ENCODE measurements at places on chromosomes 1 and 21.

DNA sequence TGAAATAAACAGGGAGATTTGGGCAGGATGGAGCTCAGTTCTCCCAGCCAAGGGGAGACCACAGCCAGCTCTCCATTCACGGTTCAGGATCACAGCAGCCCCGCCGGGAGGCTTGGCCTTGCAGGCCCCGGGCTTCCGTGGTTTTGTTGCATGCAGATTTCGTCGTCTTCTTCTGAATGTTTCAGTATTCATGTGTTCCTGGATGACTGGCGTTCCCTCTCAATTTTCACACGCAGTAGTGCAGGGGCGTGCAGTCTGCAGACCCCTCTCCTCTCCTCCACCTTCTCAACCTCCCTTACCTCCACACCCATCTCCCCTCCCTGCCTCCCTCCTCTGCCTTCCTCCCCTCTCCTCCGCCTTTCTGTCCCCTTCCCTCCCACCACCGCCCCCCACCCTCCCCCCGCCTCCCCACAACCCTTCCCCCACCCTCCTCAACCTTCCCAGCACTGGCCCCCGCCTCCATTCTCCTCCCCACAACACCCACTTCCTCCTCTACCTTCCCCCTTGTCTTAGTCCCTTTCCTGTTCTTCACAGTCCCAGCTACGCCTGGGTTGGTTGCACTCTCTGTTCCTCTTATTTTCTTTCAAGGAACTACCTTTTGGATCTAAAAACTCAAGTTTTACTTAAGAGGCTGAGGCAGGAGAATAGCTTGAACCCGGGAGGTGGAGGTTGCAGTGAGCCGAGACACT is 8.4 kb upstream of the SLC19A1 start:
- DNase-seq, result peak; percentile 47

GRCh38 chr1:19828546-19828945 is 13.5 kb upstream of the RNF186 start:
- DNase-seq, result no peak

GRCh38 chr1:43991476-43992231 is at the start of gene CCDC24:
Gene CCDC24, plus strand, starts transcription at chr1:43991599. Its CDS starts 280 bp downstream, at chr1:43991879.
- DNase-seq, result peak; percentile 83

DNA sequence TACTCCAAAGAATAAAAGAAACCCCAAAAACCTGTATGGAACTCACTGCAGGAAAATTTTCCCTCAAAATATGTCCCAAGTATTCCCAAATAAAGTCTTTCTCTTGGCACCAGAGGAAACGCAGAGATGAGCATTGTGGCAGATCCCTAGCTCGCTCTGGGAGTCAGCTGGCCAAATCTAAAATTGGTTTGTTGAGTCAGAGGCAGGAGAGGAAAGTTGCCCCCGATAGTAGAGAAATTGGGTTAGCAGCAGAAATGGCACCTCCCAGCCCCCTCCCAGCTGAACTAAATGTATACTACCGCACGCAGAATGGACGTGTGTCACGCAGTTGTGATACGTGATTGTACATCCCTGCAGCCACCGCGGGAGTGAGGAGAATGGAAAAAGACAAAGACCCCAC is 39.9 kb upstream of the TARBP1 start:
- no peak for DNase-seq

DNA sequence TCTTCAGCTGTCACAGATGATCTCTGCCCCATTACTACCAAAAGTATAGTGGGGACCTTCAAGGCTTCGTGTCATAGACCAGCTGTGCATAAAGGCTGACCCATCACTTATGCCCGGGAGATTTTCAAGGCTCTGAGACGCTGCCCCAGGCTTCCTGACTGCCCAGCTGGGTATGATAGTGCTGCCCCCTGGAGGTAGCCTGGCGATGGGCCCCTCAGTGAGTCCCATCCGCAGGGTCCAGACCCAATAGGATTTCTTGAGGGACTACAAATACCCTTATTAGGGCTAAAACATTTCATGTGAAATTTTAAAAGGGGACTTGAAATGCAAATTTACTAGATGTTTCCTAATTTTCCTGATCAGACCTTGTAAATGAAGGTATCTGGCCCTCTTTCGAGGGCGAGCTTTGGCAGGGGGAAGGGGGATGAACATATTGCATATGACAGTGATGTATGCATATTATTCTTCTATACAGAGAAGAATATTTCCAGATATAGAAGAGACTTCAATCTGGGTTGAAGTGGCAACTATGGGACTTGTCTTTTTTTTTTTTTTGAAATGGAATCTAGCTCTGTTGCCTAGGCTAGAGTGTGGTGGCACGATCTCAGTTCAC is 11.7 kb upstream of the FCMR start:
- DNase-seq, result no peak

DNA sequence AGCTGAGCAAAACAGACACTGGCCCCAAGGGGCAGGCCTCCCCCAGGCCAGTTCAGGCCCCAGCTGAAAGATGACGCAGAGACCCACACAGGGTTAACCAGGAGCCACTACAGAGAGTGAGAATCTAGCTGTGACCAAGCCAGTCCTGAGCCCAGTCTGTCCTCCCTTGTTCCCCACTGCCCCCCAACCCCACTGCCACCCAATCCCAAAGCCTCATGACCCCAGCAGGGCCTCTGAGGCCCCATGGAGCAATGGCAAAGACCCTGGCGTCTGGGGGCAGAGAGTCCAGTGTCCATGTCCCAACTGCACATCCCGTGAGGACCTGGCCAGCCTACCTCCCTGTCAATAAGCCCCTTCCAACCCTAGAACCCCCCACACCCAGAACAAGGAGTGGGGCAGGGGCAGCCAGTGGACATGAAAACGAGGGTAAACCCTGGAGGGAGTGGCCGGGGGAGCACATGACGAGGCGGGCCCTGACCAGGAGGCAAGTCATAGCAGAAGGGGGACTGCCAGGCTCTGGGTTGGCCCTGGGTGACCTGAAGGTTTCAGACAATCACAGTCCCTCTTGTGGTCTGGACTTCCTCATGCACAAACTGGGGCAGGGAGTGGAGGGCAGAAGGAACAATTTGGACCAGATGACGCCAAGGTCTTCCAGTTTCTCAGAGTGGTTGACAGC is 100.5 kb downstream of the GLIS1 start:
- DNase-seq, result no peak

DNA sequence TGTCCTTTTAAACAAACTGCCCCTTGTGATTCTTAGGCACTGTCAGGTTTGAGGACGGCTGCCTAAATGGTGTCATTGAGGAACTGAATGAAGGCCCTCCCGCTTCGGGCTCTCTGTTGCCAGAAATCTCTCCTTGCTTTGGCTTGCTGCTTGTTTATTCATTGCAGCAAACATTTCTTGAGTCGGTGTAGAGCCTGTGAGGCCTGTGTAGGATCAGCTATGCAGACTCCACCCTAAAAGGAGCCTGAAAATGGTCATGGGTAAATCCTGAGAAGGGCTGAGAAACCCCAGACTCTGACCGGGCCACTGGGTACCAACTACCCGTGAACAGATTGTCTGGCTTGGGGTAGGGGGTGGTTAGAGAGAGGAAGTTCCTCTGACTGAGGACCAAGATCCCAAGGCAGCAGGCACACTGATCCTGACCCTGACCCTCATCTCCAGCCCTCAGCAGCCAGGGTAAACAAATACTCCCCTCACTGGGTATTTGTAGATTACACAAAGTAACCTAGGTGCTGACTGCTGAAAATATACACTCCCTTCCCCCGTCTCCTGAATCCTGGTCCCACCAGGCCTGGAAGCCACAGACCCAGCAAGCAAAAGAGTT is 3.1 kb downstream of the IL6R start:
- peak; percentile 35 for DNase-seq

GRCh38 chr21:45056296-45056904 is 18.0 kb upstream of the ADARB1 start:
- no peak for DNase-seq

DNA sequence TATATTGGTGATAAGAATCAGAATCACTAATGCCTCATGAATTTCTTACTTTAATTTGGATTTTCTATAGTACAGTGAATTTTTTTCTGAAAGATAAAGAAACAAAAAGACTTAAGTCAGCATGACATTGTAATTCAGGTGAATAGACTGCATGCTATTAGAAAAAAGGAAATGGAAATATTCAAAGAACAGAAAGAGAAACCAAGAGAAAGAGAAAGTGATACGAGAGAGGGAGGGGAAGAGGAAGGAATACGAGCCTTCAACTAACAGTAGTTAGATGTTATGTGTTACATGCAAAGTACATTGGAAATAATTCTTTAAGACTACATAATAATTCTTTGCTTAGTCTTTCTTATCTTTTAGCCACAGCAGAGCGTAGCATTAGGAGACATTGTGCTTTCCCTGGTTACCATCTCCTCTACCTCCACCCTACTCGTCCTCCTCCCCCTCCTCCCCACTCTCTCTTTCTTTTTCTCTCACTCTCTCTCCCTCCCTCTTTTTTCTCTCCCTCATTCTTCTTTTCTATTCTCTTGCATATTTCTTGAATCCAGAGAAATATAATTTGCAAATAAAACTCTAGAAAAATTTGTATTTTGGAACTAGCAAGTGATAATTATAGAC is 46.4 kb upstream of the ADGRL4 start:
- DNase-seq, result no peak

DNA sequence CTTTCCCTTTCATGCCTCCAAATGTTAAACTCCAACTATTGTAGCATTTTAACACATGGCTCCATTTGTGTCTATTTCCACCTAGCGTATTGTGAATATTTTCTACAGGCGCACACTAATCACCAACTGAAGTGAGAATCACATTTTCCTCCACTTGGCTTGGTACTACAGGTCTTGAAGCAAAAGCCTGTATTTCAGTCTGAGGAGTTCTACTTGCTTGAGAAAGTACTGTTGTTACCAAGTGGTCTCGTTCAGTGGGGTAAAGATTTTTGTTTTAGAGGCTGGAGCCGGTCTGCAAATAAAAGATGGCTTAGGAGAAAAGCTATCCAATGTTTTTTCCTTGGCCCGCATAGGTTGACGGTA is 550 bp upstream of the PTBP2 start:
- DNase-seq, result no peak

DNA sequence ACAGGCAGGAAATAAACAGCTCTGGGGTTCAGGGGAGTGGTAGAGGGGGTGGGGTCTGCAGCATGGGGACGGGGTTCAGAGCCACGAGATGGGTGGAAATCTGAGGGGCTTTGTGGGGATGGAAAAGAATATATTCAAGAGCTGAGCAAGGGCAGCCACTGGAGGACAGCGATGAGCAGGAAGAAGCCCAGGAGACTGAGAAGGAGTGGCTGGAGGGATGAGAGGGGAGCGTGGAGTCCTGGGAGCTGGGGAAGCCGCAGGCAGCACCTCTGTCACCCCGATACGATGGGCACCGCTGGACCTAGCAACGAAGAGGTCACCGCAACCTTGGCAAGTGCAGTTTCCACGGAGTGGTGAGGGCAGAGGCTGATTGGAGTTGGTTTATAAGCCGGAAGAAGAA is 10.0 kb upstream of the KCNAB2 start:
- DNase-seq, result no peak

- DNase-seq, result no peak
These were observed 107.7 kb upstream of the ERRFI1 start for GRCh38 chr1:8133657-8134430.

- no peak for DNase-seq
These were observed 139.2 kb downstream of the CASZ1 start for GRCh38 chr1:10657088-10657847.

- no peak for DNase-seq
These were observed 34.8 kb upstream of the TTC22 start for GRCh38 chr1:54835970-54836369.

DNA sequence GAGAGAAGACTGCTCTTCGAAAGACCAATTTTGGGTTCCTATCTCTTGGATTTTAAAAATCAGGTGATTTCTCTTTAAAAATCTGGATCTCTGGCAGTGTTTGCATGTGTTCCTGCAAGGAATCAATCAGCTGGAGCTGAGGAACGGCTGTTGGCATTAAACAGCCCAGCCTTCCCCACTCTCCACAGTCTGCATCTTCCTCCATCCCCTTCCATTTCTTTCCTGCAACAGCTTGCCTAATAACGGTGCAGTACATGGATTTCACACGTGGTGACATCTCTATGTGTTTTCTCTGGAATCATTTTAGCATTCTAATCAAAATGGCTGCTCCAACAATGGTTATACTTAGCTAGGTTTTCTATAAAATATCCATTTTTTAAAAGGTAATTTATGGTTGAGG is 20.0 kb downstream of the RIPPLY3 start:
- no peak for DNase-seq

GRCh38 chr1:58976294-58976693 is 192.4 kb upstream of the JUN start:
- no peak for DNase-seq

- peak; percentile 25 for DNase-seq
These were observed 20.4 kb downstream of the OLFML2B start for GRCh38 chr1:162003061-162003829.

GRCh38 chr1:202968895-202969295 is 1.8 kb upstream of the CYB5R1 start:
- peak; percentile 27 for DNase-seq

GRCh38 chr21:15422783-15423182 is 307.0 kb upstream of the USP25 start:
- no peak for DNase-seq

- DNase-seq, result no peak
These were observed 9.5 kb upstream of the PDIK1L start for GRCh38 chr1:26102119-26102518.

DNA sequence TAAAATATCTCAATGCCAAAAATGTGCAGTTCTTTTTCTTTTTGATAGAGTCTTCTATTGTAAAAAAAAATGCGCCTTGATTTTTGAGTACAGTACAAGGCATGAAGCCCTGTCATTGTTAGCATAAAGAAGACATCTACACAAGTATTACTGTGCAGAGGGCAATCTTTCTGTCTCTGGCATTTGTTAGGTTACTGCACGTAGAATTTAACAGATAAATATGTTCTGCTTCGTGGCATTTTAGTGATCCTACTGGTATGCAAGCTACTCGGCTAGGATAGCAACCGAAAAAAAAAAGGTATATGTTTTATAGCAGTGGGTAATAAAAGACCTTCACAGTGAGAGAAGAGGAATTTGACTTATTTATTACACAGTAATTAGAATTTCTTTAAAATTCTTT is 492.9 kb upstream of the ADGRL2 start:
- DNase-seq, result no peak

DNA sequence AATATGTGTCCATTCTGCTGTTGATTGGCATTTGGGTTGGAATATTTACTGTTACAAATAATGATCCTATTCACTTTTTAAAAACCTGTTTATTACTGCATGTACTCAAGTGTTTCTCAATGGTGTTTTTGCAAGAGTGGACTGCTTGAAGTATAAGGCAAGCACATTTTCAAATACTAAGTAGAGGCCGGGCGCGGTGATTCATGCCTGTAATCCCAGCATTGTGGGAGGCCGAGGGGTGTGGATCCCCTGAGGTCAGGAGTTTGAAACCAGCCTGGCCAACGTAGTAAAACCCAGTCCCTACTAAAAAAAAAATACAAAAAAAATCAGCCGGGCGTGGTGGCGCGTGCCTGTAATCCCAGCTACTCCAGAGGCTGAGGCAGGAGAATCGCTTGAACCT is 276.9 kb upstream of the ADGRL4 start:
- no peak for DNase-seq

Data from right kidney (tissue), 9 donors.